GM12891 (cell line): ENCODE measurements at places on chromosomes 1 and 21.

DNA sequence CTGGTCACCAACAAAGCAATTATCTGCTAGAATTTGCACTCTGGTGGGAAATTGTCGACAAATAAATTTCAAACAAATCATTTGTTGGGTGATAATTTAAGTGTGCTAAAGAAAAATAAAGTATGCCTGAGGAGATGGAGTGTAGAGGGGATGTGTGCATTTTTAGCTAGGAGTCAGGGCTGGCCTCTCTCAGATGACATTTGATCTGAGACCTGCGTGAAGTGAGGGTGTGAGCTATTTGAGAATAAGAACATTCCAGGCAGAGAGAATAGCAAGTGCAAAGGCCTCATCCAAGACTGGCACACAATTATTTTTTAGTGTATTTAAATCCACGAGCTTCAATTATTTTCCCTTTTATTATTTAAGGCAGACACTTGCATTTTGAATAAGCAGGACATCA is 19.7 kb upstream of the S1PR1 start:
- DNase-seq = no peak

- DNase-seq = no peak
Observed at GRCh38 chr1:167631936-167632614, 2.0 kb downstream of the RCSD1 start.

GRCh38 chr1:108646648-108647269 is 14.1 kb downstream of the HENMT1 start:
- DNase-seq = no peak

- no peak for DNase-seq
Observed at GRCh38 chr1:153760440-153760839, 14.8 kb upstream of the SLC27A3 start.

DNA sequence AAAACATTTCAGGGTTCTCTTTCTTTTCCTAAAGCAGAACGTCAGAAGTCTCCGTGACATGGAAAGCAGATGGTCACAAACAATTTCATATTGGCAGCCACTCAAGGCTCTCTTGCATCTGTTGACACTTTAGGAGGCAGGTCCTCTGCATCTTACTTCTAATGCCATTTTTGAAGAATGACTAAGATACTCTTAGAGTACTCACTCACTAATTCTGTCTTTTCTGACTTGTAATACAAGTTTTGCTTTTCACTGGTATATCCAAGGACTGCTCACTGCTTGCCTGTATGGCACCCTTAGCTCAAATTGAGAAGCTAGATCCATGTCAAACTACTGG is 68.3 kb downstream of the PRRX1 start:
- DNase-seq = no peak

- DNase-seq = no peak
Observed at GRCh38 chr1:243791586-243792267, 58.3 kb downstream of the AKT3 start.

DNA sequence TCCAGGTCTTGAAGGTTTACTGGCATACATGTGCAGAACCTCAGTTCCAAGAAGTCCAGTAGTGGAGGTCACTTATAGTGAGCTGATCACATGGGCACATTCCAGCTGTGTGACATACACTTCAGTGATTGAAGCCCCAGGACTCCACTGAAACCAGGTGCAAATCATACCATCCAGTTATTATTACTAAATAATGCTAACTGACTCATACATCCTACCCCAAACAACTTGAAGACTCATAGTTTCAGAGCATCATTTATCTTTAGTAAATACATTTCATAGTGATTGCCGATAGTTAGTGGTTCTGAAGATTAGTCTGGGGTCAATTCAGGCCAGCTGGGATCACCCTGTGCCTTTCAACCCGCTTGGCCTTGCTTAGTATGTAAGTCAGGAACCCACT is 137.9 kb upstream of the UBE2U start:
- DNase-seq = no peak

- no peak for DNase-seq
Observed at GRCh38 chr21:36134803-36135390, at the start of gene CBR3. TSS of gene CBR3 (plus strand) at chr21:36135079. CDS start at chr21:36135193, 114 bp downstream.

- no peak for DNase-seq
Observed at GRCh38 chr1:191452586-191452985, 705.7 kb upstream of the RGS18 start.

DNA sequence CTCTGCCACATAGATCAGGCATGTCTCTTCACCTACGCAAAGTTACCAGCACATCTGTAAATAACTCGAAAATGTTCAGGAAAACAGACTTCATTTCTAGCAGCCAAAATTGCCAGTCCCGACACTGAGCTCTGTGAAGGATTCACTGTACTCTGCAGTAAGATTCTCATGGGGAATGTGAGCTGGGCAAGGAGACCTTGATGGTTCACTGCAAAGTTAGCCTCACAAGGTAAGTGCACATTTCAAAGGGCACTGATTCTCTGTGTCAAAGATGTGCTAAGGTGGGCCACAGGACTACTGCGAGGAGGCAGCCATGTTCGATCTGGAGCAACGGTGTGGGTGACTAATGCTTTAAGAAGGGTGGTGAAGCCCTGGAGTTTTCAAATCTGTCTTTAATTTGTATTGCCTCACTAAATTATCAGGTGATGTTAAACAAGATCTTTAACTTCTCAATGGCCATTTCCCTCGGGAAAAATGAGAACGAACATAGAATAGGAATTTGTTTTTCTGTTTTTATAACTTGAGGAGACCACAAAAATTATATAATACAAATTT is 25.2 kb downstream of the STPG1 start:
- no peak for DNase-seq

DNA sequence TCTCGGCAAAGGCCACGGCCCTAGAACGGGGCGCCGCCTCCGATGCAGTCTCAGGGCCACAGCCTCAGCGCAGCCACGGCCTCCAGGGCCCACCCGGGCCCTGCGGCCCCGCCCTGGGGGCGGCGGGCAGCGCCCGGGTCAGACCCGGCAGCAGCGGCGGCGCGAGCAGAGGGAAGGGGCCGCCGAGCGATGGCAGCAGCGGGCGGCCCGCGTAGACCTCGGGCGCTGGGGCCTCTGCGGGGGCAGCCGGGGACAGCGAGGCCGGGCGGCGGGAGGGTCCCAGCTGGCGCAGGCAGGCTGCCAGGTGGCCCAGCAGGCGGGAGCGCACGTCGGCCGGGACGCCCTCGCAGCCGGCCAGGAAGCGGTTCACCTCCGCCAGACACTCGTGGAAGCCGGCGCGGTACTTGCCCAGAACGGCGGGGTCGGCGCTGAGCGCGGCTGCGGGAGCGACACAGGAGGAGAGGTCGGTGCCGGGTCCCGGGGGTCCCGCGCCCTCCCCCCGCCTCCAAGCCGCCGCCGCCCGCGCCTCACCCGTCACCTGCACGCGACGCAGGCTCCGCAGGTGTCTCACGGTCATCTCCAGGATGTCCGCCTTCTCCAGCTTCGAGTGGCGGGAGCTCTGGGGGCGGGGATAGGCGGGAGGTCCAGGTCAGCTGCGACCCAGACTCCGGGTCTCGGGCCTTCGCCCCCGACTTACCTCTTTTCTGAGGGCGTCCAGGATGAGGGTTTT is 737 bp downstream of the HES4 start:
- DNase-seq = no peak

DNA sequence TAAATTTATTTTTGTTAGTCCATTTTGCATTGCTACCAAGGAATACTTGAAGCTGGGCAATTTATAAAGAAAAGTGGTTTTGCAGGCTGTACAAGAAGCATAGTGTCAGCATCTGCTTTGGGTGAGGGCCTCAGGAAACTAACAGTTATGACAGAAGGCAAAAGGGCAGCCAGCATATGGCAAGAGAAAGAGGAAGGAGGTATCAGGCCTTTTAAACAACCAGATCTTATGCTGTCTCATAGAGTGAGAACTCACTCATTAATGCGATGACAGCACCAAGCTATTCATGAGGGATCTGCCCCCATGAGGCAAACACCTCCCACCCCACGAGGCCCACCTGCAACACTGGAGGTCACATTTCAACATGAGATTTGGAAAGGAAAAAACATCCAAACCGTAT is 898.4 kb downstream of the KCNT2 start:
- no peak for DNase-seq

GRCh38 chr1:235881930-235882700 is 15.4 kb upstream of the LYST start:
- no peak for DNase-seq

DNA sequence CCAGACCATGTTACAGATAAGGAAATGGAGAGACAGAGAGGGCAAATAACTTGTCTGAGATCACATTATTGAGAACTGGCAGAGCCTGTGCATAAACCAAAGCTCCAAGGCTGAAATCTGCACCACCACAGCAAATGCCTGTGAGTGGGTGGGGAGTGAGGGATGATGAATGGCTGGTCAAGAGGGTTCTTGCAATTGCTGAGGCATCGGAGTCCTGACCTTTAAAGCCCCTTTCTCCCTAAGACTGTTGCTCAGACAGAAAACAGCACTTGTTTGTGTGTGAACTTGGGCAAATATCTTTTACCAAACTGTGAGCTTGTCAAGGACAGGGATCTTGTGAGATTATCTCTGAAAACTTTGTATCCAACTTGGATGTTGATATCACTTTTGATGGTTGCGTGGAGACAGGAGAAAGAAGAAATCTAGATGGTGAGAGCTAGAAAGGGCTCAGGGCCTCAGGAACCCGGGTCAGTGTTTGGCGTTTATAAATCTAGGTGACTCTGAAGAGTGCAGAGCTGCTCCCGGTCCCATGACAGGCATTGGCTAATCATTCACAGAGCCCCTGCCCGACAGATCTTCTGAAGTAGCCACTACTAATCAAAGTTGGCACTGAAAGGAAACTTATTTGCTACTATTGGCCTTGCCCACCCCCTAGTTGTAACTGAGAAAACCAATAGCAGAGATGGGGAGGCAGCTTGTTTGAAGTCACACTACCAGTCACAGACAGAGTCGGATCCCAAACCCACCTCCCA is 122.3 kb downstream of the FOXD2 start:
- no peak for DNase-seq

- peak; percentile 72 for DNase-seq
Observed at GRCh38 chr21:33403128-33403785, at the start of gene IFNGR2. TSS of gene IFNGR2 (plus strand) at chr21:33403413. CDS start at chr21:33403544, 131 bp downstream.

DNA sequence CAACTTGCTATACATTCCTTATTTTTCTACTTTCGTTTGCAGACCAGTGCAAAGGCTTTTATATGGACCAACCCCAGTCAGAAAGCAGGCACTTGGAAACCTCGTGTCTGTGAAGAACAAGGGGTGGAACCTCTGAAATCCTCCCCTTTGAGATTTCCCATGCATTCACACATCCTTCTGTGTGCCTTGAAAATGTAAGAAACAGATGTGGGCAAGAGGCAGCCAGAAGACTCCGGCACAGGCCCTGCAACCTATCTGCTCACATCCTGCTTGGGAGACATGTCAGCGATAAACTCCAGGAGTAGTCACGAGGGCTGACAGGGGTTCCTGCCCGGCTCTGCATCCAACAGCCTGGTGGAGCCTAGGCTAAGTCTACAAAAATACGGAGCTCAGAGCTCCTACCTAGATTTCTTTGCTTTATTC is 42.5 kb downstream of the ETS2 start:
- no peak for DNase-seq

- no peak for DNase-seq
Observed at GRCh38 chr1:151158751-151159251, 2.4 kb downstream of the TNFAIP8L2 start.

- DNase-seq = no peak
Observed at GRCh38 chr1:90726986-90727480, 9.9 kb upstream of the BARHL2 start.

GRCh38 chr1:99710994-99711393 is 55.4 kb downstream of the FRRS1 start:
- no peak for DNase-seq

DNA sequence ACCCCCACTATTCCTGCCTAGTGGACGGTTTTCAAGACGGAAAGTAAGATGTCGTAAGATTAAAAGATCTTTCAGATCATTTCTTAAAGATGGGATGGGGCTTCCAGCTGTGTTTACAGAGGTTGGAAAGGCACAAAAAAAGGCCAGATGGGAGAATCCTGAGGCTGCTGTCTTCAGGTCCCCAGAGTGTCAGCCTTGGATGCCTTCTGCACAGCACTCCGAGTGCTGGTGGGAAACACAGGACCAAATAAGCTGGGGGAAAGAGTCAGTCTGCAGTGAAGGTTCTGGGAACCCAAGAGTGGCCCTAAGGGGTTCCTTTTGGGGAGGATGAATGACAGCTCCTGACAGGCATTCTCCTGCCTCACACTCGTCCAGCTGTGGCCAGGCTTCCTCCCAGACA is 96.5 kb downstream of the COLGALT2 start:
- no peak for DNase-seq
